SHP77 (cell line): ENCODE measurements at places on chromosomes 4 and X.

GRCh38 chrX:12961196-12961718, 13.7 kb upstream of the TMSB4X start:
- DNase-seq: no peak

GRCh38 chrX:3950373-3950772, 236.9 kb upstream of the PRKX start:
- no peak for DNase-seq

- DNase-seq: no peak
Measured at GRCh38 chrX:108020631-108021030, 24.2 kb upstream of the VSIG1 start.

- no peak for DNase-seq
Measured at GRCh38 chr4:140188975-140189374, 35.0 kb upstream of the MAML3 start.

DNA sequence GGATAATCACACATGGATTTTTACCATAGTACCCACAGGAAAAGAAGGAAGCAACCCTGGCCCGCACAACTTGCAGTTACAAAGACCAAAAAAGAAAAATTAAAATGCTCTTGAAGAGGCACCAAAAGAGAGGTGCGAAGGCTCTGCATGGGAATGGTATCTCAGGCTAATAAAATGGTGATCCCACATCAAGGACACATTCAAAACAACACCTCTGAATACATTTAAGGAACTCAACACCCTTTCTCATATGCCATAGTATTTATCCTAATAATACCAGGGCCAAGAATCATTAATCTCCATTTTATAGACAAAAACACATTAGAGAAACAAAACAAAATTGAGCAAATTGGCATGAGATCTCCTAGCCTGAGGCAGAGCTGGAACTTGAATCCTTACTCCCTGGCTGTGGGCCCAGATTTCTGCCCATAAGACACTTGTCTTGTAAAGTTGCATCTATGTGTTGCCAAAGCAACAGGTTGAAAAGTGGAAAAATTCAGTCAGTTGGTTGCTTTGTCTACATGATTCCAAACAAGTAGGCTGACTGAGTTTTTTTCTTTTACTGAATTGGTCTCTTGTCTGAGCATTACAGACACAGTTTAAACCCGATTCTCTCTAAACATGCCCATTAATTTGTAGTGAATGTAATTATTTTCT, 33.5 kb downstream of the GUCY2F start:
- DNase-seq: no peak

DNA sequence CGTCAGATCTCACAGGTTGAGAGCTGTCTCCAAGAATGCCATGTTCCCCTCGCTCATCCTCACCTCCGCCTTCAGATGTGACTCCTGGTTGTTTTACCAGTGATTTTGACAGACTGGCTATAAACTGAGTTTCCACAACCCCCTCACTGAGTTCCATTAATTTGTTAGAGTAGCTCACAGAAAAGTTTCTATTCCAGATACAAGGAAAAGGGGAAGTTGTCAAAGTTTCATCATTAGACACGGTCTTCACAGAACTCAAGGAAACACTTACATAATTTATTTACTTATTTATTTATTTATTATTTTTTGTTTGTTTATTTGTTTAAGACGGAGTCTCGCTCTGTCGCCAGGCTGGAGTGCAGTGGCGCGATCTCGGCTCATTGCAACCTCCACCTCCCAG, 55.7 kb upstream of the IQSEC2 start:
- DNase-seq: no peak

GRCh38 chrX:44815681-44816080, 28.1 kb upstream of the DUSP21 start:
- DNase-seq: no peak

DNA sequence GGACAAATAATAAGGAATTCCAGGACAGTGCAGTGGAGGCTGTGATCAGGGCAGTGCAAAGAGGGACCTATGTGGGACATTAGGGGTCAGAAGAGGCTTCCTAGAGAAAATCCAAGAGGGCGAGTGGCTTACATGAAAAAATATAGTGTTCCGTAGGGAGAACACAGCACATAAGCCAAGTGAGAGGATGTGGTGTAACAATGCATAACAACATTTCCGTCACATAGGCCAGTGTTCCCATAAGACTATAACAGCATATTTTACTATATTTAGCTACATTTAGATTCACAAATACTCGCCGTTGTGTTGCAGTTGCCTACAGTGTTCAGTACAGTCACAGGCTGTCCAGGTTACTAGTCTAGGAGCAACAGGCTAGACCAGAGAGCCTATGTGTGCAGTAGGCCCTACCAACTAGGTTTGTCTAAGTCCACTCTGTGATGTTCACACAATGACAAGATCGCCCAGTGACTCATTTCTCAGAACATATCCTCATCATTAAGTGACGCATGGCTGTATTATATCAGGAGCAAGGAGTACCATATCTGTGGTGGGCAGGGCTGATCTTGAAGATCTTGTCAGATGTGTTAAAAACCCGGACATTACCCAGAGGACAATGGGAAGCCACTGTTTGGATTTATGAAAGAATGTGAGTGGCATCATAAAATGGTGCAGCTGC, 74.0 kb upstream of the TBL1X start:
- DNase-seq: no peak

DNA sequence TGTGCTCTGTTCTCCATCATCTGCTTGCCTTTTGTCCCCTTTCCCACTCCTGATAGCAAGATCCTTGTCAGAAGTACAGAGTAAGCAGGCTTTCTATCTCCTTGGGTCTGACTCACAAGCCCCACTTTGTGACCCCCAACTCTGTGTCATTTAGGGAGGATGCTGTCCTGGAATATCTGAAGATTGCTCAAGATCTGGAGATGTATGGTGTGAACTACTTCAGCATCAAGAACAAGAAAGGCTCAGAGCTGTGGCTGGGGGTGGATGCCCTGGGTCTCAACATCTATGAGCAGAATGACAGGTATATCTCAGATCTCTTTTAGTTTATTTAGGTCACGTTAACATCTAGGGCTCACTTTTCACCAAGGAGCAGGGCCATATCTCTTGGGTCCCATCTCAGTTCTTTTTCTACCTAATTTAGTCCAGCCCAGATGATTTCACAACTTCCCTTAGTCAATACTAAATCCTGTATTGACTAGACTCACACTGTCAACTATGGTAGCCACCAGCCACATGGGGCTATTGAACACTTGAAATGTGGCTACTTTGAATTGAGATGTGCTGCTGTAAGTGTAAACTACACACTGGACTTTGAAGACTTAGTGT, 64.3 kb downstream of the MSN start:
- DNase-seq: no peak

DNA sequence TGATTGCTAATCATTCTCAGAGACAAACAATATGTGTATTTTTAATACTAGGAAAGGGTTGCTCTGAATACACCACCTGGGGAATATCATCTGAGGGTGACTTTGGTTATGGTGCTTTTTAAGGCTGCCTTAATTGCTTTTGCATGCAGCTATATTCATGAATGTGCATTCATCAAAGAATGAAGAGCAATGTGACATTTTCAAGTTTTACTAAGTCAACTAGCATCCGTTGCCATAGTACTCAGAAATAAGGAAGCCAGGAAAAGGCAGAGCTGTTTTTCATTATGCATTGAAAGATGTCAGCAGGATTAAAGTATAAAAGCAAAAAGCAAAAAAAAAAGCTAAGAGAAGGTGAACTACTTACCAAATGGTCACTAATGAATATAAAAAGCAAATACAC, 67.4 kb upstream of the PCDH18 start:
- DNase-seq: no peak

GRCh38 chr4:82371497-82371896, 2.3 kb downstream of the HNRNPD start:
- no peak for DNase-seq

- DNase-seq: no peak
Measured at GRCh38 chrX:80223982-80224579, 196.2 kb upstream of the TENT5D start.
